Liver (tissue), 10 donors: ENCODE measurements at places on chromosomes 4 and X.

- no peak for DNase-seq
Observed at GRCh38 chr4:157045507-157046127, 30.3 kb upstream of the GLRB start.

DNA sequence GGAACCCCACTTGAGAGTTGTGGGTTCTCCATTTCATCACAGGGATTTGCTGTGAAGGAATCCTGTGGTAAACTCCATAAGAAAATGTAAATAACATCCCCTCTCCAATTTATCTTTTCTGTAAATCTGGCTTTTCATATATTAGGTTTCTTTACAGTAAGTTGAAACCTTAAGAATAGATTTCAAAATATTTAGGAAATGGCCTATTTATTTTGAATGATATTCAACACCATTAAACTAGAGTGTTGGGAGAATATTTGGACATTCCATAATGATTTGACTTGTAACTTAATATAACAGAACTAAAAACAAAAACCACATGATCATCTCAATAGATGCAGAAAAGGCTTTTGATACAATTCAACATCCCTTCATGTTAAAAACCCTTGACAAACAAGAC, 197.3 kb upstream of the PGRMC2 start:
- DNase-seq = no peak

DNA sequence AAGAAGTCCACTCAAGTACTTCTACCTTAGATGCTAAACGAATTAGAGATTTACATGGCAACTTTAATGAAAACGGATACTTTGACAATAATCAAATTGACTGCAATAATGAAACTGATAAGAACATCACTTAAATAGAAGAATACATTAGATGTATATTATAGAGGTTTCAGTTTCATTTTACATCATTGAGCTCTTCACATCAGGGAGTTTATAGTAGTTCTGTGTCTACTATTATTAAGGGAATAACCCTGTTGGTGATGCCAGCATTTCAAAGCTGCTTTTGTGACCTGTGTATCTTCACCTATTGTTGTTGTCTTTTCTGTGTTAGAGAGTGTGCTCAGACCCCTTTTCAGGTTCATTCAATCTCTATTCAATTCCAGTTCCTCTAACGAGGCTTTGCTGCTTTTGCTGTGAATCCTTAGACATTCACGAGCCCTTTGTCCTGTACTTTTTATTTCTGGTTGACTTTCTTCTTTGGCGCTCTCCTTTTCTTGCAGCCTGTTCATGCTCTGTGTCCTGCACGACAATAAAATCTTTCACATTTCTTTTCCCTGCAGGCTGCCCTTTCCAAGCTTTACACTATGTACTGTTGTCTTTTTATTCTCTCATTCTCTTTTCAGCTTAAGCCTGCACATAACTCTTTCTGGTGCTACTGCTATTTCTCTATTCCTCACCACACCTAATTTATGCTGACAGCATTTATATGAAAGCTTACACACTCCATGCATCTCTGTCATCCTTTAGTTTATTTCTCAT, 232.1 kb downstream of the CPE start:
- no peak for DNase-seq

DNA sequence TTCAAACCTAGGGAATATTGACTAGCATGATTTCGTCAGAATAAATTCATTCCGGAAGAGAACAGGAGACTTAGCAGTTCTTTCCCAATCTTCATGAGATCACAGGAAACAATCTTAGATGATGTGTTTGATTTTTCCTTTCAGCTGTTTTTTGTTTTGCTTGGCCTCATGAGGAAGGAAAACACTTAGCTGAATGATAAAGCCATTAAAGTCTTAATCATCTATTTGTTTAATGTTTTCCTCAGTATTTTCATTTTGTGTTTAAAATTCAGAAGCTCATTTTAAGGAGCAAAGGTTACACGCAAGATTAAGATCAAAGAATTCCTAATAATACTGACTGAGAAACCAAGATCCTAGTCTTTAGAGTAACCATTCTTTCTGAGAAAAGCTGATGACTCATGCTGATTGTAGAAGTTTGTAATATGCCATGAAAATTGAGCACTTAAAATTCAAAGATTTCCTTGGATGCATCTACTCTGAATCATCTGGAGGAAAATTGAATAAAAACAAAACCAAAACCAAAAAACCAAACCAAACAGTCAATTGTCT, 15.4 kb upstream of the TBC1D19 start:
- DNase-seq = no peak

DNA sequence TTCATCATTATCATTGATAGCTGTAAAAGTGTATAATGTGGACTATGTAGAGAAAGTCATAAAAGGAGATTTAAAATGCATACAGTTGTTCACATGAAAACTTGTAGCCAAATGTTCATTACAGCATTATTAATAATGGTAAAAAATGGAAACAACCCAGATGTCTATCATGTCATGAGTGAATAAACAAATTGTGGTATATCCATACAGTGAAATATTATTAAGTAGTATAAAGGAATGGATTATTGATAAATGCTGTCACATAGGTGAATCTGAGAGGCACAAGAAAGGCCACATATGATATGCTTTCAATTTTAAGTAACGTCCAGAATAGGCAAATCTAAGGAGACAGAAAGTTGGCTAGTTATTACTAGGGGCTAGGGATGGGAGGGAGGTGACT, 7.1 kb downstream of the TET2 start:
- no peak for DNase-seq

DNA sequence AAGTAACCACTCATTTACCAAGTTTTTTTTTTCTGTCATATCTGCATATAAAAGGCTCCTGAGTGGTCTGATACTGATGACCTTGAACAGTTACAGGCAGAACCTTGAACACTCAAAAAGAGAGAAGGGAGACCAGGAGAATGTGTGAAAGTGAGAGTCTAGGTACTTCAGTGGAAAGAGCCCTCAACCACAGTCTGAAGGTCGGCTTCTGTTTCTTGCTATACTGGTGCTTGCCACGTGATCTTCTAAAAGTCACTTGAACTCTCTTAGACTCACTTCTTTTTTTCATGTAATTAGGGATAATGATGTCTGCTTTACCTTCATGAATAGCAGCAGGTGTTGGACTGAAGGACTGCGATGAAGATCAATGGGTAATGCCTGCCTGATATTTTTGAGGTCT, 22.8 kb downstream of the GABRB1 start:
- DNase-seq = no peak

GRCh38 chr4:73692254-73692653, 48.1 kb upstream of the CXCL8 start:
- no peak for DNase-seq

DNA sequence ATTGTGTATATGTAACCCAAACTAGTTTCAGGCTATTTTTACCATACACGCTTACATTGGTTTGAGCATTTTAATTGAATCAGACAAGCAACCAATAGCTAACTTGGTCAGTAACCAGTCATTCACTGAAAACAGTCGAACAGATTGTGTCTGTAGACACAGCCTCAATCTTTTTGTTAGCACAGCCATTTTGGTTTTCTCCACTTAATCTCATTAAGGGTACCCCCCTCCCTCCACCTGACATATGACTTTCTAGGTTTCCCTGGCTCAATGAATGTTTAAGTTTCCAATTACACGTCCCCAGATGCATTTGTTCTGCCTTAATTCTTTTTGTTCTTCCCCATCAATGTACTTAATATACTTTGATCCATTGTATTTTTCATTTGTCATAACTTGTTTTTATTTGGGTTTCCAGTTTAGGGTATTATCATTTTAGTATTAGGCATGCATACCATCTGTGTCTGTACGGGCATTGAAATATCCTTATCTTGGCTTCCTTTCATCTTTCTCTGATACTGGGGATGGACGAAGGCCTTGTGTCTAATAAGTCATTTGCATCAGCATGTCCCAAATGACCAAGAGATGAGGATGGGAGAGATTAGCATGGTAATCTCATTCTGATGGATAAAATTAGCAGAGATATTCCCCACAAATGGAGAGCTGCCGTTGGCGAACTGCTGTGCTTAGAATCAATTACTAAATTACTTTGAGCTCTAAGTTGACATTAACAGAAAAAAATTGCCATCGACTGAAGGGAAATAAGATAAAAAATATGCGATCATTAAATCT, 35.9 kb upstream of the PHOX2B start:
- DNase-seq = no peak

GRCh38 chr4:107792711-107793110, 32.0 kb upstream of the SGMS2 start:
- DNase-seq = no peak

GRCh38 chr4:56464581-56464980, 2.8 kb upstream of the SRP72 start:
- no peak for DNase-seq

- DNase-seq = no peak
Observed at GRCh38 chr4:118225511-118225910, 127.3 kb downstream of the PRSS12 start.

DNA sequence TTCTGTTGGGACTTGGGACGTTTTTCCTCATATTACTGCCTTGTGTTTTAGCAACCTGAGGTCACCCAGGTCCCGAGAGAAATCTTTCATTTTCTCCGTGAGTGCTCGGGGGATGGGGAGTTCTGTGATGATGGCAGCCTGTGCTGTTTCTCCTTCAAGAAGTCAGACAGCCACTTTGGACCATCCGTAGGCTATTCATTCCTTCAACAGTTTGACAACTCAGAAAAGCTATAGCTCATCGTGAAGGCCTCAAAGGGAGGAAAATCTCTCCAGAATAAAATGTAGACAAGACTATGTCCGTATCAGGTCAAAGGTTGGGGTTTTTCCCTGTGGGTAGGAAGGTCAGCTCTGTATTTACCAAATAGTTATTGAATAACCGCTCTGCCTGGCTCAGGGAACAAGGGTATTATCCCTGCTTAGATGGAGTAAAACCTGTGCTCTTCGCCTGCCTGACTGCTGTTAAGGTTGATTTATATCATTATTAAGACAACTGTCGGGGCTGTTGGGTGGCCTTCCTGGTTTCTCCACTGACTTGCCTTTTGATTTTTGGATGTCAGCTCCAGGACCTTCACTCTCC, 36.6 kb downstream of the FAM114A1 start:
- no peak for DNase-seq

GRCh38 chr4:153468587-153468986, 2.4 kb downstream of the TMEM131L start:
- no peak for DNase-seq

- DNase-seq = no peak
Observed at GRCh38 chrX:48059296-48059639, 12.2 kb downstream of the ZNF630 start.

DNA sequence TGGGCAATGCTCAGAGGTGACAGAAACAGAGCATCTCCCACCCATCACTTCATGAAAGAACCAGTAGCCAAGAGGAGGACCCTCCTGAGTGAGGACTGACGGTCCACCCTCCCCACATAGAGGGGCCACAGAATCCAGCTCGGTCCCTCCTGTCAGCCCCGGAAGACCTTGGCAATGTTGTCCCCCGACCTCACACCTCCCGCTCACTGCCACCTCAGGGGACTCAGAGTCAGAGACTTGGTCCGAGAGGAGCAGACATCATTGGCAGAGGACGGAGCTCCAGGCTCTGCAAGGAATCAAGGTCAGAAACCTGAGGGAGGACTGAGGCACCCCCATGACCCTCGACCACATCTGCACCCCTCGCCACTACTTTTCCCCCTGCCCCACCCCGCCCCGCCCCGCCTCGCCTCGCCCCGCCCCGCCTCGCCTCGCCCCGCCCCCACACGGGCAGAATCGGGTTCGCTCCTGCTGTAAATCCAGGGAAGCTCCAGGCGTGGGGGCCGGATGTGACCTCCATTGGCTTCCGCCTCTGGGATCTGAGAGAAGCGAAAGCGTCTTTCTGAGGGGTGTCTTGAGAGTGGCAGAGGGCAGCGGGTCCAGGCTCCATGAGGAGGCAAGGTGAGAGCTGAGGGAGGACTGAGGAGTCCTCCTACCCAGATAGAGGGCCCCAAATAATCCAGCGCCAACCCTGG, at the start of gene MAGEA11:
Gene MAGEA11 (plus strand): TSS at position 516 of the 692 bp plus-strand sequence. CDS start 1,100 bp downstream, outside the sequence.
- no peak for DNase-seq

- DNase-seq = no peak
Observed at GRCh38 chrX:69060631-69061408, 104.4 kb downstream of the PJA1 start.

DNA sequence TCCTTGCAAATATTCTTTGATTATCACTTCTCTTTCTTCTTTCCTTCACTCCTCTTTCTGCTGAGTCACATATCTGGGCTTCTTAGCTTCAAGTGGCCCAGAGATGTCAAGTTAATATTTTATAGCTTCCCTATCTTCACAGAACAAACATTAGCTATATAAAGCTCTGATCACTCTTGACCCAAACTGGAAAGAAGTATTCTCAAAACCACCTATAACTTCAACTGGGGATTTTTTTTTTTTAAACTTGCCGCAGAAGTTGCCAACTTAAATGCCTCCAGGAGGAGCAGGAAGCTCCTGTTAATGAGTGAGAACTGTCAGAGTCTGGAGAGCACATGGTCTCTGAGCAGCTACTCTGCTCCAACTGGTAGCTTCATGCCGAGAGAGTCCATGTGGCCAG, 233.3 kb upstream of the EDNRA start:
- DNase-seq = no peak

GRCh38 chr4:82905205-82905604, 4.7 kb downstream of the THAP9 start:
- no peak for DNase-seq

DNA sequence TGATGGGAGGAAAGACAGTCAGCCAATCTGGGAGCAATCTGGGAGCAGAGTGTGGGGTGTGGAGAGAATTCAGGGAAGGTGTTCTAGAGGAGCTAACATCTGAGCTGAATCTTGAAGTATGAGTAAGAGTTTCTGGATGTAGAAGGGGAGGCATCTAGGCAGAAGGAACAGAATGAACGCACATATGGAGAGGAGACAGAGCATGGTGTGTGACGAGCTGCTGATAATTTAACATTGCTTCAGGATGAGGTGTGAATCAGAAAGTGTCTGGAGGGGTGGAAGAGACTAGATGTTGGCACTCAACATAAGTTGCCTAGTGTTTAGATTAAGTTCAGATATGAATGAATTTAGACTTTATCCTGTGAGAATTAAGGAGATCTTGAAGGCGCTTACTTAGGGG, 58.9 kb downstream of the CPE start:
- no peak for DNase-seq

DNA sequence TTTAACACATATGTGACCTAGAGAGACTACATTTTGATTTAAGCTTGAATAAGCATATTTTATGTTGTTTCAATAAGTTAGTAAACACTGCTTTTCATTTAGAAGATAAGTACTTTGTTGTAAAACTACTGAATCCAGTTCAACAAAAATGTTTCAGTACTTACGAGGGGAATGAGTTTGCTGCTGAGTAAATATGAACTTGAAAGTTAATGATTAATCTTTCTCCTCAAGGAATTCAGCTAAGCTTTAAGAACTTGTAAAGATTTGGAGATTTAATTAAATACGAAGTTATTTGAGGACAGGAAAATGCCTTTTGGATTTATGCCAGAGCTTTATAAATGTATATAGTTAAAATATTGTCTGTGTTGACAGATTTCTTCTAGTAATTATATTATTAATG, 933.0 kb upstream of the LCORL start:
- no peak for DNase-seq
